ENCODE measurements at places on chromosomes 7 and 10. TPM values are rescaled to one million over a fixed set of nuclear protein-coding genes. Genes with fewer than 3 reads are reported as not detected.

- DNase-seq = no peak
Observed at GRCh38 chr10:96482815-96483588, 30.7 kb downstream of the TLL2 start.

DNA sequence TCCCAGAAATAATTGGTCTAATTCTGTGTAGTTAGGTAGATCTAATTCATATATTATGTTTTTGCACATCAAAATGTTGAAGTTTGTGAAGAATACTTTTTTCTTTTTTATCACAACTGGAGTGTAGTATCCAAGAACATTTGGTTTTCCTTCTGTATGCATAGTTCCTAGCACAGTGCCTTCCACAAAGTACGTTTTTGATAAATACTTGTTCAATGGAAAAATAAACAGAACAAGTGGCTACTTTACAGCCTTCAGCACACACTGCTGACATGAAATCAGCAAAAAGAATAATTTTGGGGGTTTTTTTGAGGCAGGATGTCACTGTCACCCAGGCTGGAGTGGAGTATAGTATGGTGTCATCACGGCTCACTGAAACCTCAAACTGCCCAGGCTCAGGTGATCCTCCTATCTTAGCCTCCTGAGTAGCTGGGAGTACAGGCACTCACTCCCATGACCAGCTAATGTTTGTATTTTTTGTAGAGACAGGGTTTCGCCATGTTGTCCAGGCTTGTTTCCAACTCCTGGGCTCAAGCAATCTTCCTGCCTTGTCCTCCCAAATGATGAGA is 27.9 kb downstream of the TARP start:
- no peak for DNase-seq

The TMEM254 gene
- 16.2 TPM for total RNA-seq

DNA sequence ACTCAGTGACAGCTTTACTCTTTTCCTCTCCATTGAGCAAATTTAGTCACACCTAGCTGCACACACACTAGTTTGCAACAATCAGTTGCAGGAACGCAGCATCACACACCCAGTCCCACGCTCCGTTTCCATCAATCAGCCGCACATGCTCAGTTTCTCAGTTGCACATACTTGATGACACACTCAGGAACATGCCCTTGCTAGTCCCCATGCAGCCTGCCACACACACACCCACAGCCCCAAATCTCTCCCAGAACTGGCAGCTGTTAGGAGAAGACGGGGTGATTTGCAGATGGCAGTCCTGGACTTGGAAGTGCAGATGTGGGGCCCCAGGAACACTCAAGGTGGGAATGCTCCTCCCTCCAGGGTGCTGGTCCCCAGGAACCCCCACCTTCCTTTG is 7.7 kb downstream of the LBX1 start:
- DNase-seq = peak; percentile 58

DNA sequence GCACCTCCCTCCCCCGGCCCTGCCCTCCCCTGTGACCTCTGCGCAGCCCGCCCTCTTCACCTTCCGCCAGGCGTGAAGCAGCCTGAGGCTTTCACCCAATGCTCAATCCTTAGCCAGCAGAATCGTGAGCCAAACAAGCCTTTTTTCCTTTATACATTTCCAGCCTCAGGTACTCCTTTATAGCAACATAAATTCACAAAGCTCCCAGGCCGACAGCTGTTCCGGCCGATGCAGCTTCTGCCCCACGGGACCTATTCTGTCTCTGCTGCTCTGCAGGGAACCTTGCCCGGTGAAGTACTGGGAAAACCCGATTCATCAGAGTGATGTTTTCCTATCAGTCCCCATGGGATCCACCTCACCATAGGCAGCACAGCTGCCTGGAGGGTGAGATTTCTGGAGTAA is 87.4 kb downstream of the CHST15 start:
- no peak for DNase-seq

DNA sequence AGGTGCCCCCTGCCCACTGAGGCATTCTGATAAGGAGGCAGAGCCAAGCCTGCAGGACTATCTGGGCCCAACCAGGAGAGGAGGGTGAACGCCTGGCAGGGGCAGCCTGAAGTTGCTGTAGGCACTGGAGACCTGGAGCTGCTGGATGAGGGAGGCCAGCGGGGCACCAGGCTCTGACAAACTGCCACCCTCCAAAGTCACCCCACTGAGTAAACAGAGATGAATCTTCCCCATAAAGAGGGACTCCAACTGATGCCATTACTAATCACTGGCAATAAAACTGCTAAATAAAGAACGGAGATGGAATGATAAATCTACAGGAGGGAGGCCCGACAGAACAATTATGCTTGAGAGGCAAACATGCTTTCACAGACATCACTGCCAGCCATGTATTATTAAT is 44.2 kb downstream of the DRGX start:
- no peak for DNase-seq

DNA sequence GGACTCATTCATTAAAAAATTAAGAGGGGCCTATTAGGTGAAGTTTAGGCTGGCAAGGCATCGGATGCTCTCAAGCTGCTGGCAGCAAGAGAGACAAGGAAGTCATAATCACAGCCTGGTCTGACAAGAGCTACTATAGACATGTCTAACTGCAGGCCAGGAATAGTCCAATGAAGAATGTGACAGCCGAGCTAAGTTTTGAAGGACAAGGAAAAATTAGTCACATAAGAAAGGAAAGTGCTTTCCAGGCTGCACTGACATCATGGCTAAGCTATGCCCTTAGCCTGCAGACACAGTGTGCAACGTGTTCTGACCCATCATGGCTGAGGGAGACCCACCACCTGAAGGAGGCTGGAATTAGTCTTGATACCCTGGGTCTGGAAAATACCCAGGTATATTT is 281.1 kb downstream of the PLXNA4 start:
- DNase-seq = no peak

GRCh38 chr10:53140506-53140905 is 367.9 kb upstream of the MBL2 start:
- no peak for DNase-seq

DNA sequence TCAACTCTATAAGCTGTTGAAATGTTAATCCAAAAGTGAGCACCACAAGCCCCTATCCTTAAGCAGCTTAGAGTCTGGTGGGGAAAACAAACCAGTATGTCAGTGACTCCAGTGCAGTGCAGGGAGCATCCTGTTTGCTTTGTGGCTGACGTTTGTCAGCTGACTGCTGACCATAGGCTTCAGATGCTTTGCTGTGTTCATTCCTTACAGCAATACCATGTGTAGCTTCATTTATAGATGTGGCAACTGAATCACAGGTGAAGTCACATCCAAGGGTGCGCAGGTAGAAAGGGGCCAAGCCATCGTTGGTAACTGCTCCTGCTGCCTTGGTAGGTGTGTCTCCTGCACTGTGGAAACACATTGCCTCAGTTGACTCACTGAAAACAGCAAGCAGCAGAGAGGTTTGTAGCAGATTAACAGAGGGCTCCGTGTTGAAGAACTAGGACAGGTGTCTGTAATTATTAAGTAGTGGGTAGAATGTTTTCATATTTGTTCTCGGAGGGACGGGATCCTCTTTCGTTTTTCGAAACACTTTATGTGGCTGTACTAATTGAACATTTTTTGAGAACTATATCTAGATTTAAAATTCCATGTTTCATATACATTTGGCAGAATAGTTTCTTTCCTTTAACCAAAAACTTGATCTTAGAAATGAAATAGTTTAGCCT is 2.0 kb downstream of the INSIG1 start:
- peak; percentile 37 for DNase-seq

- DNase-seq = no peak
Observed at GRCh38 chr10:28400681-28401080, 97.8 kb upstream of the MPP7 start.

DNA sequence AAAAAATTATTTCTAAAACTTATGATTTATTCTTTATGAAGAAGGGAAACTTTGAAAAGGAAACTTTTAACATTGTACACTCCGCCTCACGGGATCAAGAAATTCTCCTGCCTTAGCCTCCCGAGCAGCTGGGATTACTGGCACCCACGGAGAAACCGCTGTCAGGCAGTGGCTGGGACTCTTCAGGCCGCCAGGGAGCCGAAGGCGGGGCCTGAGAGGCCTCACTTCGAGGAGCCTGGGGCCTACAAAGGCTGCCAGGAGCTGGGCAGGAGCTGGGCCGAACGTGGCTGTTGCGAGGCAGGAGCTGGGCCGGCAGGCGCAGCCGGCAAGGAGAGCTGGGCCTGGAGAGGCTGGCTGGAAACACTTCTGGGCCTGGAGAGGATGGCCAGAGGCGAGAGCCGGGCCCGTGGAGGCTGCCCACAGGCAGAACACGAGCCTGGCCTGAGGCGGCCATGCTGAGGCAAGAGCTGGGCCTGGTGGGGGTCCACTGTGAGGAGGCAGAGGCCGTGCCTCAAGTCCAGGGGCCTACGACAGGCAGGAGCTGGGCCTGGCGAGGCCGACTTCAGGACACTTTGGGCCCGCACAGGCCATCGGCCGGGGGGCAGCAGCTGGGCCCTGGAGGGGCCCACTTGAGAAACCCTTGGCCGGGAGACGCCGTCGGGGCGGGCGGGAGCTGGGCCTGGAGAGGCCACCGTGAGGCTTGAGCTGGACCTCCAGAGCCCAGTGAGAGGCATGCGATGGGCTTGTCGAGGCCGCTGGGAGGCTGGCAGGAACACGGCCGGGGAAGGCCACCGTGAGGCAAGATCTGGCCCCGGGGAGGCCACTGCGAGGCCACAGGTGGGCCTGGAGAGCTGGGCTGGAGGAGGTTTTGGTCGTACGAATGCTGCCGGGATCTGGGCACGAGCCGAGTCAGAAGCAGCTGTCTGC is 23.7 kb downstream of the MDH2 start:
- DNase-seq = no peak

- DNase-seq = no peak
Observed at GRCh38 chr10:89591796-89592271, 53.2 kb downstream of the PANK1 start.

The SLC26A5 gene
- total RNA-seq = not detected

The KCNMA1 gene
- total RNA-seq = not detected

GRCh38 chr7:29806995-29807841 is 910 bp downstream of the WIPF3 start:
- DNase-seq = no peak

The TLX1 gene
- total RNA-seq = not detected

The PEX1 gene
- total RNA-seq = 13.2 TPM

DNA sequence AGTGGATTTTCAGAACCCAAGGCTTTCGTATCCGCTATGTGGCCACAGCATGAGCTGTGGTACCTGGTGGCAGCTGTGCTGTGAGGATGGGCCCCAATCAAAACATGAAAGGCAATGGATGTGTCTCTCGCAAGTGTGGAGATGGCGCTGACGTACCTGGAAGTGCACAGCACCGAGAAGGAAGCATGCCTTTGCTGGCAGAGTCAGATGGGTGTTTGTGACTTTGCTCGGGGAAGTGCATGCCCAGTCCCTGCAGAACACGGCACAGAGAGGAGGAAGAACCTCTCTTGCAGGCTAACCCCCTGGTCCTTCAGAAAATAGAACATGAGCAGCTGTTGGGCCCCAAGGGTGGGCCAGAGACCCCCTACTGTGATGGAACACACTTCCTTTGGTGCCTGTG is 654.1 kb upstream of the ZWINT start:
- DNase-seq = no peak

The STMP1 gene
- 21.6 TPM for total RNA-seq

The CPN1 gene
- total RNA-seq = not detected

DNA sequence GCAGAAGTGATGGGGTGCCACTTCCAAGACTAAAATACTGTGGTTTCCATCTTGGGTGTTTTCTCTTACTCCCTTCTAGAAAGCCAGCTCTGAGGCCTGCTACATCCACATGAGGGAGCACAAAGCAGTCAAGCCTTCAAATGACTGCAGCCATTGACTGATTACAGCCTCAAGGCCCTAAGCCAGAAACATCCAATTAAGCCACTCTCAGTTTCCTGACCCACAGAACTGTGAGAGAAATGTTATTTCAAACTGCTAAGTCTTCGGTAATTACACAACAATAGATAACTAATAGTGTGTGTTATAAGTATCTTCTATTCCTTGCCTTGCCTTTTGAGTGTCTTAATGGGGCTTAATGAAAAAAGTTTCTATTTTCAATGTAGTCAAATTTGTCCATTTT is 24.8 kb downstream of the BRAF start:
- no peak for DNase-seq

DNA sequence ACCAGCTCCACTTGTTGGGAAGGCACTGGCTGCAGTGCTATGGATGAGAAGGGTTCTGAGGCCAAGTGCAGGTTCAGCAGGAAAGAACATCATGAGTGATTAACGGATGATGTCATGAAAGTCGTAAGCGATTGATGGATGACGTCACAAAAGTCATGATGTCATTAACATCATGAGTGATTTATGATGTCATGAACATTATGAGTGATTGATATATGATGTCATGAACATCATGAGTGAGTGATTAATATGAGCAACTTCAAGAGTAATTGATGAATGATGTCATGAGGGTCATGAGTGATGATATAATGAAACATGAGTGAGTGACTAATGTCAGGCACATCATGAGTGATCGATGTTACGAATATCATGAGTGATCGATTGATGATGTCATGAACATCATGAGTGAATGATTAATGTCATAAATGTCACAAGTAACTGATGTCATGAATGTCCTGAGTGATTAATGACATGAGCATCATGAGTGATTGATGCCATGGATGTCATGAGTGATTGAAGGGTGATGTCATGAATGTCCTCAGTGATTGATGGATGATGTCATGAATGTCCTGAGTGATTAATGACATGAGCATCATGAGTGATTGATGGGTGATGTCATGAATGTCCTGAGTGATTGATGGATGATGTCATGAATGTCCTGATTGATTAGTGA is 185.6 kb downstream of the PAXIP1 start:
- DNase-seq = no peak

The CAMK2B gene
- total RNA-seq = 0.38 TPM

Data from activated naive CD4-positive, alpha-beta T cell treated with anti-CD3 and anti-CD28 coated beads for 36 hours (primary cell).